GM12864 (cell line): ENCODE measurements at places on chromosomes 1 and 21.

- DNase-seq = no peak
Observed at GRCh38 chr1:67126111-67126746, 8.5 kb downstream of the C1orf141 start.

- no peak for DNase-seq
Observed at GRCh38 chr21:14306126-14306907, 76.6 kb downstream of the HSPA13 start.

DNA sequence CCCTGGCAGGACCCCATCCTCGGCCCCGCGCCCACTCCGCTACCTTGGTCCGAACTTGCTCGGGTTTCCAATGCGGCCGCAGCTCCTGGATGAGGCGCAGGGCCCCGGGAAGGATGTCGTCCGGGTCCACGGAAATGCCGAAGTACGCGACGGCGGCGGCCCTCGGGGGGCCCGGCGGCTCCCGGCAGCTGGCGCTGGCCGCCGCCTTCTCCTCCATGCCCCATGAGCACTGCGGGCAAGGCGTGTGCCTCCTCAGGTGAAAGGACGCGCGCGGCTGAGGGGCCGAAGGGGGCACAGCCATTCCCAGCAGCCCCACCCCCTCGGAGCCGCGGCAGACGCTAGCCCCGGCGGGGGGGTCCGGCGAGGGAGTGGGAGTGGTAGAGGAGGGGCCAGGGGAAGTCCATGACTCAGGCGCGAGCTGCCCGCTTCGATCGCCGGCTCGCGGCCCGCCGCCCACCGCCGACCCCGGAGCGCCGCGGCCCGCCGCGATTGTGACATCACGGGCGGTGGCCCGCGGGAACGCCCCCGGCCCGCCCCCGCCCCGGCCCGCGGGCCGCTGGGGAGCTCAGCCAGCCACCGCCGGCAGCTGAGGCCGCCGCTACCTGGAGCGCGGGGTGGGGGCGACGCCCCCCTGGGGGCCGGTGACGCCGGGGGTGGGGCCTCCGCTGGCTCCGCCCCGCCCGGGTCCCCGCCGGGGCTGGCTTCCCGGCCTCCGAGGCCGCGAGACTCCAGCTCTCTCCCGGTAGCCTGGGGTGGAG, at the start of gene ETNK2:
Gene ETNK2, minus strand, starts transcription at position 493 of the 758 bp plus-strand sequence. Its CDS starts 192 bp downstream, at position 301.
- DNase-seq = no peak

DNA sequence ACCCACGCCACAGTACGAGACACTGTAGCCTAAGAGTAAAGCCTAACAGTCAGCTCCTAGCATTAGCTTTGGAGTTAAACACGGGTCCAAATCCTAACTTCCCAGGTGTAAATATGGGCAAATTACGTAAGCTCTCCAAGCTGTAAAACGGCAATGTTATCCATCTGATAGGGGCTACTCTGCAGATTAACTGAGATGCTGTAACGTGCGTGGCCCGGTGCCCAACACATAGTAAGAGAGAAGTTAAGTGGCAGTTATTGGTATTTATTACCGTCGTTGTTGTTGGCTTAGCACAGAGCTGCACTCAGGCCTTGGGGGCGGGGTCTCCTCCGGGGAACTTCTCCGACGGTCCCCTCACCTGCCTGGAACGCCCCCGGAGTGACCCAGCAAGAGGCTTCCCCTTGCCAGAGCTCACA, 457 bp downstream of the TRAPPC3 start:
- DNase-seq = no peak

DNA sequence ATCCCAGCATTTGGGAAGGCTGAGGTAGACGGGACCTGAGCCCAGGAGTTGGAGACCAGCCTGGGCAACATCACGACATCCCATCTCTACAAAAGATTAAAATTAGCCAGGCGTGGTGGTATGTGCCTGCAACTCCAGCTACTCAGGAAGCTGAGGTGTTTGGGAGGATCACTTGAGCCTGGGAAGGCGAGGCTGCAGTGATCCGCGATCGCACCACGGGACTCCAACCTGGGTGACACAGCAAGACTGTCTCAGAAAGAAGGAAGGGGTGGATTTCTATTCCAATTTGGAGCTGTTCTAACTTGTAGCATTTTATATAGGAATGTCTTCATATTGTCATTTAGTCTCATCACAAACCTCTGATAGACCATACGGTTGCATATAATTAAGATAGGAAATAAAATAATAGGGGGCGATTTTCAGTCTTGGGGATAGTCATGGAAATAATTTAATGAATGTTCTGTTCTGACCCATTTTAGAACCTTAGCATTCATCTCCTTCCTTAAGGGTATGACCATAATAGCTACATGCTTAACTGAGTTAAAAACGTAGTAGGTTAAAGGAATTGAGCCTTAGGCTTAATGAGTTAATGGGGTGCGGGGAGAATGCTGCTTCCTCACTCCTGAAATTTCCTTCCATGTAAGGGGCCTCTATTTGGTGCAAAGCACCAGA, 93.1 kb downstream of the ADCY10 start:
- no peak for DNase-seq

- no peak for DNase-seq
Observed at GRCh38 chr21:34000375-34000774, 73.0 kb upstream of the MRPS6 start.

- no peak for DNase-seq
Observed at GRCh38 chr1:85830837-85831236, 122.6 kb upstream of the ZNHIT6 start.

DNA sequence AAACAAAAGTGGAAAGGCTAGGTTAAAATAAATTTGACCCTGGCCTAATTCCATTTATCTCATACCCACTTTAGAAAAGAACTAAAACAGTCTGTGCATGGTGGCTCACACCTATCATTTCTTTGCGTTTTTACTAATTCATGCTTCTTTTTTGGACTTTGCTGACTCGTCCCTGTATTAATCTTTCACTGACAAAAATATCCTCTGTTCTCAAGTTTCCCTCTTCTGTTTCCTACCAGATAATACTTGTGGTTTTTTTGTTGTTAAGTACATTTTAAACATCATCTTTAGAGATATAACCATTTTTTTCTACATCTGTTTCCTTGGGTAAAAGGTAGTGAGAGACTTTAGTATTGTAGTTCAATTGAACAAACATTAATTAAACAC, 11.5 kb downstream of the CNST start:
- DNase-seq = no peak

DNA sequence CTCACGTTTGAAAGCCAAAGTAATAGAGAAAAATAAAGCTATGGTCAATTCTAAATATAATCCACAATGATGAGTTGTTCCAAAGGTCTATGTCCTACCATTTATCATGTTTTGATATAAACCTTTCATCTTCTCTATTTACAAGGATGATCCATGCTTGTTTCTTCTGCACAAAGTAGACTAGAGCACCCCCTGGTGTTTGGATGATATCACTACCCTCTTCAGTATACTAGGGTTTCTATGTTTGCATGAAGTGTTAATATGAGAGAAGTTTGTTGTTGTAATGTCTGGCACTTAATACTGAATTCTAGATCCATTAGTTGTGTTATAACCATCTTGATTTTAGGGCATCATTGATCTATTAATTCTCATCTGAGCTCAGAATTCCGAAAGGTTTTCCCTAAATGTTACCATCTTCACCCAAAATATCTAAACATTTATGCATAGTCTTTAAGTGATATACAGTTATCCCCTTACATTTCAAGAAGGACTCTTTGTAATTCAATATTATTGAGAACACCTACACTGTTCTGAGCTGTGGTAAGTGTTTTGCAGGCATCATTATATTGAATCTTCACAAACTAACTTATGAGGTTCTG, 21.1 kb downstream of the CLDN8 start:
- no peak for DNase-seq

GRCh38 chr1:2392686-2393085, 1.0 kb downstream of the RER1 start:
- no peak for DNase-seq

GRCh38 chr1:171794085-171794484, 12.6 kb downstream of the METTL13 start:
- DNase-seq = no peak

- peak; percentile 89 for DNase-seq
Observed at GRCh38 chr1:116556289-116557006, 14.4 kb downstream of the CD58 start.

DNA sequence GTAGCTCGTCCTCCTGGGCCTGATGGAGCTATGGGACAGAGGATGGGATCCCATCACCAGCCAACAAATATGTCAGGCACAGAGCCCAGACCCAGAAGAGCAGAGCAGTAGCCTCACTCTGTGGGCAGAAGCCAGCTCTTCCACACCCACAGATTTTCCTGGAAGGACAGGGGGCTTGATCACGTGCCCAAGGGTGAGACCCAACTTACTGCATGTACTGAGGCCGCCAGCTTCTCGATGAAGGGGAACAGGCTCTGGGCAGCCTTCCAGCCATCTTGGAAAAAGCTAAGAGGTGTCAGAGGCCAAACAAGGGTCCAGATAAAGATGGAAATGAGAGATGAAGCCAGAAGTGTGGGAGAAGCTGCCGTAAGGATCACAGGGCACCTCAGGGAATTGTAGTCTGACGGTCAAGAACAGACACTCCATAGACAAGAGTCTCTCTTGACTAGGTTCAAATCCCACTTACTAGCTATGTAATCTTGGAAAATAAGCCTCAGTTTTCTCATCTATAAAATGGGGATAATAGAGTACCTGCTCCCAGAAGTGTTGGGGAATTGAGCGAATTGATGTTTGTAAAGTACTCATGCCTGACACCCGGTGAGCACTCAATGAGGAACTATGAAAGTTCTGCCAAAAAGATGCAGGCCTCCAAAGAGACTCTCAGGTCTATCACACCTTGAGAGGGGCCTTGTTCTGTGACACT, 17.0 kb upstream of the TCEA3 start:
- no peak for DNase-seq

DNA sequence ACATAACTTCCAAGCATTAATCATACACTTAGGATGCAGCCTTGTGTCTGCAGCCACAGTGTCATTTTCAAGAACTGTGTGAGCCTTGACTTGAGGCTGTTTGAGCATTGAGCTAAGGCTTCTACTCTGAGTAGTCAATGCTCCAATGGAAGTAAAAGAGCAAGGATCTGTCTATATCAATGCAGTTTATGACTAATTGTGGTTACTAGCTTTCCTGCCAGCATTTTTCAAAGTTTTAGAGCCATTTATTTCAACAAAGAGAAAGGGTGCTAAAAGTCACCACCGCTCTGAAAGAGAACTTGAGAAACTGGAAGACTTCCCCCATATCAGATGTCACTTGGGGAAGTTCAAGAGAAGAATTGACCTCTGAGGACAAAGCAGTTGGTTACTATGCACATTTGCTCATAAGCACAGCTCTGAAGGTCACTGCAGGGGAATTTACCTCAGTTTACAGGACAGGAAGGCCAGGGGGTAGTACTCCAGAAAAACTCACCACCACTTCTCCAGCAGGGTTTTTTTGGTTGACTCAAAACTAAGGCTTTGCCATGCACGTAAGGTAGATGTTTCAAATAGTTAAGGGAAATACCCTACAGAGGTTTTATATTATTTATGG, 24.5 kb upstream of the RGS1 start:
- DNase-seq = no peak

- no peak for DNase-seq
Observed at GRCh38 chr1:201673915-201674314, 135.0 kb downstream of the NAV1 start.

DNA sequence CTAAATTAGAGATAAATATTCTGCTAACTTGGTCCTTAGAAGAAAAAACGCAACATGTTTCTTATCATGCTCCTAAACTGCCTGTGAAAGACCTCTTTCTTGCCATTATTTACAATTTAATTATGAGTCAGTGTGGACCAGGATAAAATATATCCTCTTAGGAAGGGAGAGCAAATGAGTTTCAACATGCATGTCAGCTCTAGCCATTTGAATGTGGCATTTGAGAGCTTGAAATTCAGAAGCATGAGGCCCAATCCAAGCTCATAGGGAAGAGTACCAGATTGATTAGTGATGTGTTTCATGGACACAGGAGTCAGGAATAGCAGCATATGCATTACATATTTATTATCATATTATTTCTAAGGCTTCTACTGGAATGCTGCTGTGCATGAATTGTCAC, 39.3 kb downstream of the TBX15 start:
- no peak for DNase-seq

DNA sequence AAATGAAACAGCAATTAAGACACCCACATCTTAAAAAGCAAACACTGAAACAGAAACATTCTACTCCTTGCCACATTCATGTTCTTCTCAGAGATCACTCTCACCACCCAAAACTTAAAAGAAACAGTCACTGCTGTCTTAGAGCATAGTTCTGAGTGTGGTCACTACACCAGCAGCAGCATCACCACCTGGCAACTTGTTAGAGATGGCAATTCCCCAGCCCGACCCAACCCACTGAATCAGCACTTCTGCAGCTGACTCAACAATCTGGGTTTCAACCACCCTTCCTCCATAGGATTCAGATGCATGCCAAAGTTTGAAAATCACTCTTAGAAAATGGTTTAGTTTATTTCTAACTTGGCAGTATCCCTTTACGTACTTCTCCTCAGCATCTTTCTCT, 126.1 kb downstream of the CDC42BPA start:
- DNase-seq = no peak

DNA sequence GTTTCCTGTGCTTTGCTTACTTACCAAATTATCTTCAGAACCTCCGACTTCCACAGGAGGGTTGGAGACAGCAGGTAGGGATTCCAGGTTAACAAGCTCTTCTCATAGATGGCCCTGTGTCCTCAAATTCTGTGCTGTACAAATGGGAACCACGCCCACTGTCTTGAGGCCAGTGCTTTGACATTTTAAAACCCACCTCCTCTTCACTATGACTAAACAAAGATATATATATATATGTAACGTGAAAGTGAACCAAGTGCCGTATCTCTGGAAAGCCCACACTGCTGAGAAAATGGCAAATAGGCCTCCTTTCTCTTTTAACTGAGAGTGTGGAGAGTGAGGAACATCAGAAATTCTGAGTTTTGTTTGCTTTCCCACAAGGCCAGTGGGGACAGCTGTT, 99.6 kb downstream of the ZBTB18 start:
- no peak for DNase-seq

DNA sequence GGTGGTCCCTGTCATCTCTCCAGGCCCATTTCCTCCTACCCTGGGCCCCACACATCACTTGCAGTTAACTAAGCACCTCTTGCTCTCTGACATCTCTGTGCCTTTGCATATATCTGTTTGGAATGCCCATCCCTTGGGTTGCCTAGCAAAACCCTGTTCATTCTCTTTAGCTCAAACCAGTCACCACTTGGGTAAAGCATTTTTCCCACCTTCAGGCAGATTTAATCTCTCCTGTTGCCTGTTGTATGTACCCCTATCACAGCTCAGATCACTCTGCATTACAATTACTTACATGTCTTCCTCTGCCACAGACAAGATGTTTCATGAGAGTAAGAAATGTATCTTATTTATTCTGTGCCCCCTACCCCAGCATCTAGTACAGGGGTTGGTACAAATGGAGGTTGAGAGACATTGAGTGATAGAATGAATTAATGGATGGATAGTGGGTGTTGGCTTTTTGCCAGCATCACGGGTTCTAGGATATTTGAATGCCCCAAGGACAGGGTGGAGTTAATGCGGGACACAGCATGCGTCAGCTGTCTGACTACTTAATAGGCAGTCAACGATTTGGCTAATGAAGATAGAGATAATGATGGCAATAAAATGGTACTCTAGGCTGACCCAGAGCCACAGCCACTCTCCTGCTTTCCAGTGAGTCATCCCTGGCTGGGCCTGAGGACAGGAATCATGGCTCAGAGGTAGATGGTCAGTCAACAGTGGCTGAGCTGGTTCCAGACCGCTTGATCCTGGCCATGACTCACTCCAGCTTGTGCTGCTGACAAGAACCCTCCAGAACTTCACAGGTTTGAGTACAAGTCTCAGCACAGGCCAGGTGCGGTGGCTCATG, 6.5 kb downstream of the NR0B2 start:
- no peak for DNase-seq
